ENCODE measurements at places on chromosomes 13 and 19.

GRCh38 chr19:49861107-49861506, 6.3 kb downstream of the PNKP start:
- no peak for DNase-seq

DNA sequence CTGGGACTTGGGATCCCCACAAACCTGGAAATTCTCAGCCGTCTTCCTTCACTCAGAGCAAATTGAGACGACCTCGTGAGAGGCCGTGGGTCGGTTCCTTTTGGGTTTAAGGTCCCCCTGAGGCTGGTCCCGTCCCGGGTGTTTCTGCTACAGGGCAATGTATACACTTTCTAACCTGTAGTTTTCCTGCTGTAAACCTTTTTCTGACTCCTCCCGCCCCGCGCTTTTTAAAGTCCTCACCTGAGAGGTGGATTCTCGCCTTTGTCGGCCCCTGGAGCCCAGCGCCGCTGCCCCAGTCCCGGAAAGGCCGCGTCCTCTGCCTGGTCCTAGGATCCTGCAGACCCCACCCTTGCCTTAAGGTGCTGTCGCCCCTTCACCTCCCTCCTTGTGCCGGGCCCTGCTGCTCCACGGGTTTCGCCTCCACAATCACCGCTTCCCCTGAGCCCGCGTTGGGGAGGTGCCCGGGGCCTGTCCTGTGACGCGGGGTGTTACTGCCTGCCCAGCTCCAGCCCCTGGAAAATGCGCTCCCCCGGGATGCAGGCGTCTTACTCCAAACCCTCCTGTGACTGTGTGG, 391 bp downstream of the ZNF761 start:
- peak; percentile 12 for DNase-seq

- DNase-seq, result no peak
Observed at GRCh38 chr19:30342901-30343300, 29.3 kb upstream of the ZNF536 start.

- no peak for DNase-seq
Observed at GRCh38 chr19:19067276-19068072, 3.7 kb downstream of the SLC25A42 start.

DNA sequence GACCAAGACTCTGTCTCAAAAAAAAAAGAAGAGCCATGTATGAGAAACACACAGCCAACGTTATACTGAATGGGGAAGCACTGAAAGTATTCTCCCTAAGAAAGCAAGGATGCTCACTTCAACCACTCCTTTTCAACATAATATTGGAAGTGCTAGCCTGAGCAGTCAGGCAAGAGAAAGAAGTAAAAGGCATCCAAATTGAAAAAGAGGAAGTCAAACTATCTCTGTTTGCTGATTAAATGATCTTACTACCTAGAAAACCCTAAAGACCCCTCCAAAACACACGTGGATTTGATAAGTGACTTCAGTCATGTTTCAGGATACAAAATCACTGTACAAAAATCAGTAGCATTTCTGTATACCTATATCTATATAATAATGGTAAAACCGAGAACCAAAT, 16.2 kb downstream of the WBP4 start:
- no peak for DNase-seq

DNA sequence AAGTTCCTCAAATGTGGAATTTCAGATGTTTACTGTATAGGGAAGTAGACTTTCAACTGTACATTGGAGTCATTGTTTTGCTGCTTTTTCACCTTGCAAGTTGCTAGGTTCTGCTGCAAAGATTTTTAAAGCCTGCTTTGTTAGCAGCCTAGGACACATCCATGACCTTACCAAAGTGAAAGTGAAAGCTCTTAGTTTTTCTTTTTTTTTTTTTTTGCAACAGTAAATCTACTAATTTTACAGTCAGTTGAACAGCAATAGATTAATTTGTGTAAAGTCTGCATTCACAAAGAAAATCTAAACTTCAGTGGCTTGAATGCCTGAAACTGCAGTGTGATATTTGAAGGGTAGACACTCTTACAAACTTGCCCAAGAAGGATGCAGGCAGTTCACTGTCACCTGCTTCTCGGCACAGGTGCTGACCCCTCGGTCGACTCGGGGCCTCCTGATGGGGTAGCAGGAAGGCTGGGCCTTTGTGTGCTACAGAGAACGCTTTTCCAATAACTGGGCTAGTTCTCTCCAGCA, 5.0 kb upstream of the MTIF3 start:
- DNase-seq, result no peak

- DNase-seq, result no peak
Observed at GRCh38 chr13:42688821-42689220, 92.6 kb upstream of the FAM216B start.

- no peak for DNase-seq
Observed at GRCh38 chr19:51108805-51109146, 567 bp upstream of the CTU1 start.

- DNase-seq, result no peak
Observed at GRCh38 chr13:43376596-43376995, 353.2 kb downstream of the DNAJC15 start.

DNA sequence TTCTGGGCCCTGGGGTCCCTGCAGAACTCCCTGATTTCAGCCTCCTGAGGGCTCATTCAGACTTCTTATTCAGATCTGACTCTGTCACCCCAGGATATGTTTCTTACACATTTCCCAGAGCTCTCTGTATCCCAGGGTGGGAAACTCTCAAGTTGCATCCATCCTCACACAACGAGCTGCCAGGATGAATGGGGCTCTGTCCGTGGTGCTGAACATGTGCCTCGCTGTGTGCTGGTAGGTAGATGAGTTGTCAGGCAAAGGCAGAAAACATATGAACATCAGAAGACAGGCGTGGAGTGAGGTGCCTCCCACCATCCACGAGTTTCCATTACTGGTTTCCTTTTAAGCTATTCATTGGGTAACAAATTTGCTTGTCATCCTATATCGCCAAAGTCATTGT, 11.4 kb upstream of the IGFL1 start:
- DNase-seq, result peak; percentile 60

GRCh38 chr13:28166257-28166656, 27.9 kb downstream of the PAN3 start:
- DNase-seq, result no peak

DNA sequence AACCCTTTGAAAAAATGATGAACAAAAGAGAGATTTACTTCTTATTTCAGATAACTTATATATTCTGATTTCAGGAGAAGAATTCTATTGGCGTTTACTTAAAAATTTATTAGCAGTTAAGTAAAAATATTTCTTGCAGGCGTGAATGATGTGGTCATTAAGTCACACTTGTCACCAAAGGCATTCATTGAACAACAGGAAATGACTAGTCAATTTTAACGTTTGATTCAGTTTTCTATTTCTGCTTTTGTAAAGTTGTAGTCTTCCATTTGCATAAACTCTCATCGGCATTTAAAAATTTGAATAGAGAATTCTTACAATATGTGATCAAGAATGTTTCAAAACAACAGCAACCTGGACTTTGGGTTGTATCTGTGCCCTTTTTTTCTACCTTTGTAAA, 83.4 kb downstream of the GPR12 start:
- no peak for DNase-seq

GRCh38 chr13:78198419-78198818, 279.8 kb upstream of the EDNRB start:
- DNase-seq, result no peak

- DNase-seq, result no peak
Observed at GRCh38 chr13:110699148-110700145, 6.5 kb downstream of the CARS2 start.

DNA sequence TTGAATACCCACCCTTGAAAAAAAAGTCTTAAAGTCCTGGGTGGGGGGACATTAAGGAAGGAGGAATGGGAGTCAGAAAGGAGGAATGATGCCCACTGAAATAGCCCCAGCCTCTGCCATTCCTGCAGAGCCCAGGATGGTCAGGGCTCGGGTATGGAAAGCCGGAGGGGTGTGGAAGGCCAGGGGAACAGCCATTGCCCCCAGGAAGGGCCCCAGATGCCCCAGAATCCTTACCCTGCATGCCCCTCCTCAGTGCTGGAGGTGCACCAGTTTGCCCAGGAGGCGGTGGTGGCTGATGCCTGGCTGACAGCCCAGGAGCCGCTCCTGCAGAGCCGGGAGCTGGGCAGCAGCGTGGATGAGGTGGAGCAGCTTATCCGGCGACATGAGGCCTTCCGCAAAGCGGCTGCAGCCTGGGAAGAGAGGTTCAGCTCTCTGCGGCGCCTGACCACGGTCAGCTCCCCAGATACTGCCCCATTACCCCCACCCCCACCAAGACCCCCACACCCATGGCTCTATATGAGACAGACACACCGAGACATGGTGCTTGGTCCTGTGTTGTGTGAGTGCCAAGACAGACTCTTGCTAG, 10.7 kb upstream of the SHKBP1 start:
- no peak for DNase-seq

DNA sequence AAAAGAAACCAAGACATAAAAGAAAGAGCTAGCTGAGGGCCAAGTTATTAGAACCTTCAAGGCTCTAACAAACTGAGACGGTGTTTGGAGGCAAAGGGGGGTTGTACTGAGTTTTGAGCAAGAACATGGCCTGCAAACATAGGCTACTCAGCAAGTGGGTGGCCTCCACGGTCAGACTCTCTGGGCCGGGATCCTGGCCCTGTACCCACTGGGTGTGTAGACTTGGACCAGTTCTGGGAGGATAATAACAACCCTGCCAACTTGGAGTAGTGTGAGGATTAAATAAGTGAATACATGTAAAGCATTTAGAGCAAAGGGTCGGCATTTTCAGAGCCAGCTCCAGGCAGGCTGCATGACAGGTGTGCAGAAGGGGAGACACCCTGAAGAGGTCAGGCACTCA, 56.1 kb upstream of the TNFRSF19 start:
- no peak for DNase-seq

- DNase-seq, result no peak
Observed at GRCh38 chr19:14410091-14411051, 8.8 kb downstream of the DDX39A start.

GRCh38 chr19:13297023-13297422, 146.8 kb downstream of the IER2 start:
- DNase-seq, result no peak

DNA sequence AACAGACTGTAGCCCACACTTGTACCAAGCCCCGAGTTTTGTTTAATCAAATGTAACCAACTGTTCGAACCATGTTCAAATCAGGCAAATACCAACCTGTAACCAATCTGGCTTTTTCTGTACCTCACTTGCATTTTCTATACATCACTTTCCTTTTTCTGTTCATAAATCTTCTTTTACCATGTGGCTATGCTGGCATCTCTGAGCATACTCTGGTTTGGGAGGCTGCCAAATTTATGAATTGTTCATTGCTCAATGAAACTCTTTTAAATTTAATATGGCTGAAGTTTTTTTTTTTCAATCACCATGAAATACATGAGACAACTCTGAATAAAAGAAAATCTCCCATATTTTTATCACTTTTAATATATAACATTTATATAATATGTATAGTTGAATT, 256.1 kb downstream of the SLITRK6 start:
- DNase-seq, result no peak

DNA sequence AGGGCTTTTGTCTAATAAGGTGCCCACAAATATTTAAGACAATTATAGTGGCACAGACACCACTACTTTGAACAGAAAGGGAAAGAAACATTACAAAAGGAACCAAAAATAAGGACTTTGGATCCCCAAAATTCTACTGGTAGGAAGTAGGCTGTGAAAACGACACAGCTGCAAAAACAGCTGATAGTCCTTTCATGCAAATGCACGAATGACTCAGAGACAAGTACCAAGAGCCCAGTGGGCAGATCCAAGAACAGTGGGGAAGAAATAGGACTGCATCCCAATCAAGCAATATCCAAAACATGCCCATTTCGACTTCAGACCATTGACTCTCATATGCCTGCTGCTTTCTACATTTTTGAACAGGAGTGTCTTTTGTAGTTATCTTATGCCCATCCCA, 269.4 kb upstream of the NBEA start:
- DNase-seq, result no peak

DNA sequence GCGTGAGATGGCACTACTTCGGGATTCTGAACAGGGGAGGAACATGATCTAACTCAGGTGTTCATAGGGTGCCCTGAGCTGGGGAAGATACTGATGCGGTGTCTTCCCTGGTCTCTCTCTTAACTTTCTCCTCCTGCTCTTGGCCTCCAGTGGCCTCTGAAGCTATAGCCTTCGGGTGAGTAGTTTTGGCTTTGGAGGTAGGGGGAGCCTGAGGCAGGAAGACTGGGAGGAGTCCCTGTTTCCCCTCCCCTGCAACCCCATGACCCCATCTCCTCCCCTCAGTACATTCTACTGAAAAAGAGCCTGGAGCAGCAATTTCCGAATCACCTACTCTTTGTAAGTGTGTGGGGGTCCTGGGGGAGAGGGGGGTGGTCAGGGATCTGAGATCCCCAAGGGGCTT, 3.5 kb downstream of the SELENOV start:
- DNase-seq, result no peak

DNA sequence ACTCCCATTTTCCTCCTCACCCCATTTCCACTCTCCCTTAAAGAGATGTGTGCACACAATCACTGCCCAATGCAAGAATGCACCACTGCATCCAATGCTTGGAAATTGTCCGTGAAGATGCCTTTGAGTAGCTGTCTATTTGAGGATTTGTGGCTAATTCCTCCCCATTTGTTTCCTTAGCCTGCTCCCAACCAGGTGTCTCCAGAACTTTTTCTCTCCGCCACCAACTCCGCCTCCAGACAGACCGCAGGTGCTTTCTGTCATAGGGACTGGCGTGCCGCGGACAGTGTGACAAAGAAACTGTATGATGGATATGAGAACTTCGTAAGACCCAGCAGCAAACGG, 461 bp upstream of the TM9SF2 start:
- DNase-seq, result no peak

GRCh38 chr19:55579766-55580621, 654 bp downstream of the ZNF579 start:
- peak; percentile 42 for DNase-seq

- DNase-seq, result peak; percentile 5
Observed at GRCh38 chr13:78339927-78340326, 263.4 kb downstream of the POU4F1 start.

DNA sequence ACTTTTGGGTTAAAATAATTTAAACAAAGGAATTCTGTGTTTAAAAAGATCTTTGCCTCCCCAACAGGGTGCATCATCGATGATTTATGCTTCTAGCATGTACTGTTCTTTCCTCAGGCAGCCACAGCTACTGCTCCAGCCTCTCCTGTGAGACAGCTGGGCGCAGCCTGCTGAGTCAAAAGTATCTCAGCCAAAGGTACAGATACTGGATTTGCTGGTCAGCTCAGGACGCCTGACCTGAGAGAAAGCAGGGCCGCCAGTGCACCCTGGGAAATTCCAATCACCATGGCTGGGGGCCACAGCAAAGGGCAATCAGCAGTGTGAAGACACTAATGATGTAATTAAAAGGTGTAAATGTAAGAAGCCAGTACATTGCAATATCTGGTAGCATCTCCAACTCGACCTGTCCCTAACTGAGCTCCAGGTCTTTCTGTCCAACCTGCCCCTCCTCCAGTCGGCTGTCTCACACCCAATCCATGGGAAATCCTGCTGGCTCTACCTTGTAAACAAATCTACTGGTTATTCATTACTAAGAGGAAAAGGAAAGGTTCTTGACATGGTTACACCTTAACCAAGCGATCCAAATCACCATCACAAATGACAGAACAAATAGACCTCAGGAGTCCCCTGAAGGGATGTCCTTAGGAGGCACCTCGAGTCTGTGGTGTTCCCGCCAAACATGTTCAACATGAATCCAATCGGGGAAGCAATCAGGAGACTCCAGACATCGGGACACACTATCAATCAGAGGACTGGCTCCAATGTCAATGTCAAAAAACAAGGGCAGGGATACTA, 7.3 kb downstream of the OPA3 start:
- peak; percentile 47 for DNase-seq

All from HuH-7 (cell line).